AML-193 (cell line): ENCODE measurements at places on chromosomes 5 and 9.

DNA sequence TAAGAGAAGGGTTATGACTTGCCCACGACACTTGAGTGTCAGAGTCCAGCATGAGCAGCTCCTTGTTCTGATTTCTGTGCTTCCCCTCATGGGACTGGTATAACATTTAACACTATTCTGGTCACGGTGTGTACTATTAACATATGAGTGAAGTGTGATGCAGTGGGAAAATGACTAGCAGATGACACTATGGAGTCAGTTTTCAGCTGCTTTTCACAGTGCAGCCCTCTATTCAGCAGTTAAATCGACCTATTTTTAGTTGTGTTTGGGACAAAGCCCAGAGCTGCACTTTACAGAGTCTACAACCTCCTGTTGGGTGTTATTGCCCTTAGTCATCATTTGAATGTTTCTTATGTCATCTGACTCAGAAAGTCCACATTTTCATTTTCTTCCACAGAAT, 59.1 kb downstream of the CHSY3 start:
- DNase-seq: no peak

DNA sequence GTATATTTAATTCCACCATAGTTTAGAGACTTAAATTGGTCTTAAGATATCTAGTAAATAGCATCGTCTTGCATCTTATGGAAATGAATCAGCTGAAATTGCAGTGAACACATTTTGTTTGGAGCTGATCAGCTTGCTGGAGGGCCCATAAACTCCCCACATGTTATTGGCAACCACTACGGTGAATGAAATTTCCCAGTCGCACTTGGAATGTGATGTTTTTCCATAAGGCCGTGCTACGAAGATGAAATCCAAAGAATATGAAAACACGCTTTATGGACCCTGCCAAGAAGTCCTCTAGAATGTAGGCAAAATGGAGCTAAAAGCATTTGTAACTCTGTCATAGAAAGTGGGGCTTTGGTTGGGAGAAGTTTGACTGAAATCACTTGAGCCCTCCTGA, 572.1 kb downstream of the ACTL7B start:
- no peak for DNase-seq

DNA sequence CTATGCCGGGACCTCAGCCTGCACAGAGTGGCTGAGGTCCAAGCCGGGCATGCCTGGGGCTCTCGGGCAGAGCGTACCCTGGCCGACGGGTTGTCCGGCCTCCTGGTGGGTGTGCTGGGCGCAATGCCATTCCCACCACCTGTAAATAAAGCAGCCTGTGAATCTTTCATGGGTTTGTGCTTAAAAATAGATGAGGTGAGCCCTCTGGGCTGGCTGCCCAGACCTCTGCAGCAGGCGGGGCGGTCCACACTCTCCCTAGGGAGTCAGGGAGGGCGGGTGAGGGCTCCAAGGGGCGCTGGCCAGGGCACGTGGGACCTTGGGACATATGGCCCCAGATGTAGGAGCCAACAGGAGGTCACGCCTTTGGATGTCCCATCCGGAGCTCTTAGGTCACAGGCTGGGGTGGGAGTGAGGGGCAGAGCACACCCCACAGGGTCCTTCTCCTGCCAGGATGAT, 3.6 kb upstream of the AGPAT2 start:
- DNase-seq: no peak

DNA sequence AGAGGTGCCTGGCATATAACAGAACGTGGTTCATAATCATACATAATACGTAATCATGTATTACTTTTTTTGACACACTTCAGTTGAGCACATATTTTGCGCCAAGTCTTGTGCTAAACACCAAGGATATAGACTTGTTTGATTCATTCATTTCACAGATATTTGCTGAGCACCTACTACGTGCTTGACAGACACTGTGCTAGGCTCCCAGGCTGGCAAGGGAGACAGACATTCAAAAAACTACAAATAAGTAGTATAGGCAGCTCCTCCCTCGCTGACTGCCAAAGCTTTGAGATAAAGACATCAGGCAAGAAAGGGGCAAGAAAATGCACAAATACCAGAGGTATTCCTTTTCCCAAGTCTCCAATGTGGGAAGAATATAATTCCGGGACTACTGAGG, 122.5 kb upstream of the CPEB4 start:
- DNase-seq: no peak

DNA sequence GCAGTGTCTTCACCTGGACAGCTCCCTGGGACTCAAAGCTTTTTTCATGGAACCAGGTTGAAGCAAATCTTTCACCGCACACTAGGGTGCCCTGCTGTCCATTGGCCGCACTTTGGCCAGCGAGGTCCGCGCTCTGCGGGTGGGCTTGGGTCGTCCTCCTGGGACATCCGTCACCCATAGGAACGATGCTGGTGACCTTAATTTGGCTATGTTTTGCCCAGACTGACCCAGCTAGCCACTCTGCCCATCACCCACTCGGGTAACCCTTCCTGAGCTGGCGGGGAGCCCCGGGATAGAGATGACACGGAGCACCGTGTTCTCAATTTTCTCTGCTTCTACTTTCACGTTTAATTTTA, 25.9 kb downstream of the ZDHHC11B start:
- DNase-seq: no peak

- DNase-seq: no peak
These were observed 1468.7 kb downstream of the EFNA5 start for GRCh38 chr5:106202035-106202434.

- DNase-seq: no peak
These were observed 816.8 kb downstream of the MTRR start for GRCh38 chr5:8685704-8686103.

- DNase-seq: no peak
These were observed 36.2 kb downstream of the PLAC8L1 start for GRCh38 chr5:146068977-146069779.

GRCh38 chr9:32807217-32807616, 23.9 kb downstream of the TMEM215 start:
- DNase-seq: no peak

DNA sequence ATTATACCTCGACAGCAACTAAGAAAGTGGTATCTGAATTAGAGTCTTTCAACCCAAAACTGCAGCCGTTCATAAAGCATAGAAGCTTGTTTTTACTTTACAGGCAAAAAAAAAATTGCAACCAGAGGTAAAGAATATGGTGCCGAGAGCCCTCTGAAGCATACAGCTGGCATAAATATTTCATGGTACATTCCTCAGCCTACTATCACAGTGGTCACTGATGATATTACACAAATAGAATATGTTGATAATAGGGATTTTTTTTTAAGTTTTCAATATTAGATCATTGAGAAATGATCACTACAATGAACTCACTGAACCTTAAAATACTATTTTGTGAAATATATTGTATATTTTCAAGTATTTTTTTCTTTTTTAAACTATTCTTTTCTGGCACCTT, 6.2 kb upstream of the SMC2 start:
- no peak for DNase-seq

GRCh38 chr5:132261881-132262845, 4.7 kb downstream of the PDLIM4 start:
- DNase-seq: no peak

- DNase-seq: no peak
These were observed 28.1 kb downstream of the TSTD2 start for GRCh38 chr9:97604901-97605645.

DNA sequence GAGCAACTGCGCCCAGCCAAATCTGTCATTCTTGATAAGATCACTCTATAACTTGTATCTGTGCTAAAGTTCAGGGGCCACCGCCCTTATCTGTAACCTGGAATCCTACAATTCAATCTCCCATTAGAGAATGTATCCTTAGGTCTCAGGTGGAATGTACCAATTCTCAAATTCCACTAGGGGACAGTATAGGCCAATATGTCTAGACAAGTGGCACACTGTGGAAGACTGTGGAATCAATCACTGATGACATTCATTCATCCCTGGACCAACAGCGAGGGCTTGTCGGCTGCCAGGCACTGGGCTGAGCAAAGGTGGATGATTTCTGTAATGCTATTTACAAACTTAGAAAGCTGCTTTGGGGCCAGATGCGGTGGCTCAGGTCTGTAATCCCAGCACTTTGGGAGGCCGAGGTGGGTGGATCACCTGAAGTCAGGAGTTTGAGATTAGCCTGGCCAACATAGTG, 28.7 kb upstream of the MEGF9 start:
- peak; percentile 49 for DNase-seq

- DNase-seq: no peak
These were observed 411.0 kb upstream of the WWC1 start for GRCh38 chr5:167880420-167880819.

DNA sequence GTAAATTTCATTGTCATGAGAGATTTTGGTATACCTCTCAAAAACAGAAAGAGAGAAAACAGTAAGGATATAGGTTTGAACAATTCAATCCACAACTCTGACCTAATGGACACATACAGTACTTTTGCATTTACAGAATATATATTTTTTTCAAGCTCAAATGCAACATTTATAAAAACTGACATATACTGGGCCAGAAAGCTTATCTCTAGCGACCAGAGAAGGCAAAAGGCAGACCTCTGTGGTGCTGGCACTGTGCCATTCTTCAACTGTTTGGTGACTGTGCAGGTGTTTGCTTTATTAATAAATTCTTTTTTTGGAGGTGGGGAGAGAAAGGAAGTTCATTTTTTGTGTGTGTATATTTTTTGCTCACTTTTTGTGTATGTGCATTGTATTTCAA, 6.0 kb upstream of the PLAC8L1 start:
- no peak for DNase-seq

GRCh38 chr5:132202711-132203463, 24.8 kb downstream of the P4HA2 start:
- DNase-seq: no peak

DNA sequence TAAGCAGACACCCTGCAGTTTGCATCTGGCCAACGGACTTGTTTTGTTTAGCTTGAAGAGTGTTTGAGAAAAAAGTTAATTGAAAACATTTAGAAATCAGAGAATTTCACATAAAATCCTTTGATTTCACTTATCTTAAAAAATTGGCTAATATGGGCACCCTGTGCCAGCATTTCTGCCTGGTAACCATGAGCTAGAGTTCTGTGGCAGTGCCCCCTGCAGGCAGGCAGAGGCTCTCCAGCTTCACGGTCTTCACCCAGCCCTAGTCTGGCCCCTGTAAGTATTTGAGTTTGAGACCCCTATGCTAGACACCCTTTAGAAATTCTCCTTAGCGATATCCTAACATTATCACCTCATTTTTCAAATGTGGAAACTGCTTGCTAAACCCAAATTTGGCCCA, 18.8 kb upstream of the FANCC start:
- peak; percentile 46 for DNase-seq
